Stimulated activated naive CD8-positive, alpha-beta T cell treated with anti-CD3 and anti-CD28 coated beads, Interleukin-15, amount 100 ng/mL, for 72 hours (primary cell): ENCODE measurements at places on chromosomes 5 and 9.

GRCh38 chr5:159187719-159188118, 21.6 kb downstream of the RNF145 start:
- DNase-seq = no peak

- no peak for DNase-seq
Measured at GRCh38 chr5:74625742-74626241, 14.7 kb downstream of the ENC1 start.

GRCh38 chr5:176700239-176700847, 53.1 kb downstream of the TSPAN17 start:
- peak; percentile 17 for DNase-seq

DNA sequence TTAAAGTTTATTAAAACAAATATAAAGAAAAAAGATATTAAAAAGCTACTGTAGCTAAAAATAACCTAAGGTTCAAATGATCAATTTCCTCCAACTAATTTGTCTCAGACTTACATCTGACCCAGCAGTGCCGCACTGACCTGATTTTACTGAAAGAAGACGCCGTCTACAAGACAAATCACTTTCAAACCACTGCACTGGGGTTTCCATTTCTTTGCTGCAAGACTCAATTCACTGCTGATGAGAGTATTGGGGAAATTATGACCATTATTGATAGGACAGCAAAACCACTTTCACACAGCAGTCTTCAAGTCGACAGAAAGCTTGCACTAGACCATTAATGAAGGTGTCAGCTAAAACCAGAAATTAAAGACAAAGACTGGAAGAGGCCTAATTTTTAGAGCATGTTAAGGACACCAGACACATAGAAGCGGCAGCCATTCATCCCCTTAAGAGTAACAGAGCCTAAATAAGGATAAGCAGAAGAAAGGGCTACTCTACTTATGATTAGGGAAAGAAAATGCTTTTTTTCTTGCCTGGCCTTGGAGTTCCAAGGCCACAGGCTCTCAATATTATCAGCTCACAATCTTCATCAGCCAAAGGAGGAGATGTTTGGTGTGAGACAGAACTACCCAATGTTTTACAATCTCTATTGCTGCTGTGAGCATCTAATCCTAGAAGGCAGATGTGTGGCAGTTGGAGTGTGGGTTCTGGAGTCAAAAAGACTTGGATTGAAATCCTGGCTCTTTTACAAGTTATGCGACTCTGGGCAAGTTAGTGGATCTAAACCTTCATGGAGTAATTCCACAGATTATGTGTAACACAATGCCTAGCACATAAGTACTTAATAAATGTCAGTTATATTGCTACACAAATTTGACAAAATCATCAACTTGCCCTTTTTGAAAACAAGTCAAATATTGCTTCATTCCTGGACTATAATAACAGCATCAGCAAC, 190.7 kb downstream of the MAPKAP1 start:
- DNase-seq = no peak

- DNase-seq = no peak
Measured at GRCh38 chr9:134853893-134854292, 26.7 kb upstream of the FCN2 start.

DNA sequence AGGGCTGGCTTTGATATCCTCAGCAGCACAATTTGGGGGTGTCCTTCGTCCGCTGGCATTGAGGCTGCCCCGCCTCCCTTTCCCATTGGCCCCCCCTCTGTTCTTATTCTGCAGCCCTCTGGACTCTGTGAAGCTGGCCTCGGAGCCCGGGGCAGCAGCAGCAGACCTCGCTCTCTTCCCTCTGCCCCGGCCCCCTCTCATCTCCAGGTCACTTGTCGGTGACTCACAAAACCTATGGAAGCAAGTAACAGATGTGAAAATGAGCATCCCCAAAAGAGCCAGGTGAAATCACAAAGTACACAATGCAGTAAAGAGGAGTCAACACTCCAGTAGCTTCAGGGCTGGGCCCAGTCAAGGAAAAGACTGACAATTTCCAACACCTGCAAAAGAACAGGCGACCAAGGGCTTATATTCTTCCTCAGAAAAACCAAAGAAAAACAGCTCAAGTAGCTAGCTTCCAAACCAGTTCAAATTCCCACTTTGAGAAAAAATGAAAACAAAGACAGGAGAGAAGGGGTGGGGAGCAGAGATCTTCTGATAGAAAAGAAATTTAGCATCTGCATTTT, 97.5 kb downstream of the ZNF608 start:
- DNase-seq = no peak

DNA sequence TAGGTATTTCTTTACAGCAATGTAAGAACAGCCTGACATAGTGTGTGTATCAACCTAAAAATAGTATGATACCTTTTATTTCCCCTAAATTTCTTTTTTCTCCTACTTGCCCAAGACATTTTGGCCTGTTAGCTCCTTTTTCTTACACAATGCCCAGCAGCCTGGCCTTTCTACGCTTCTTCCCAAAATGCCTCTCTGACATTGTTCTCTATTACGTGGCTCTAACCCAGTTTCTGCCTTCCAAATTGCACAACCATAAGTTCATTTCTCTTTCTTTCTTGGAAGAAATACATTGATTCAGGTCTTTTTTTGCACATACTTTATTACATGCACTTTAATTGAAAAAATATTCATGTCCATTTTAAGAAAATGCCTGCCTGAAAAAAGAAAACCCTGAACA, 408.2 kb downstream of the PRR16 start:
- no peak for DNase-seq
